ENCODE measurements at places on chromosomes 7 and 10.

- no peak for DNase-seq
Observed at GRCh38 chr10:99689461-99689860, 30.2 kb downstream of the ENTPD7 start.

DNA sequence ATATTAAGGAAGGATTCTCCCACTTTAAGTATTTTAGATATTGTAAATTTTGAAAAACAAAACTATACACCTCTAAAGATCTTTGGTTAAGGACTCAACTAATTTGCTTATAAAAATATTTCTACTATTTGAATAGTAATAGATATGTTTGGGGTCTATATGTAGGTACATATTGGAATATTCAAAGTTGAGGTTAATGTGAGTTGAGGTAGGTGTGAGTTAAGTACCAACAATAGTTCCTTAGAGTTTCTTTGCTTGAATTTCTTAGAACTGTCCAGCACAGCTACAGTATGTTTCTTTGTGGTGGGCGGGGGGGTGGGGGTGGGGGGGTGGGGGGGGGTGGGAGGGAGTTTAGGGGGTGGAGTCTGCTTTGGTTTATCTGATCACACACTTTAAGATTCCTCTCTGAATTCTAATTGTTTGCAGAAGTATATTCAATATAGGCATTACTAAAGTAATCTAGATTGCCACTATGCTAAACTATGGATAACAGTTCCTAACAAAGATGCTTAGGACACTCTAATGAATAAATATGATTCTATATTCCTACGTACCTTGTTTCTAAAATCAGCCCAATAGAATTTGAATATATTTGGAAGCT lies 2.1 kb downstream of the GRM3 start:
- no peak for DNase-seq

DNA sequence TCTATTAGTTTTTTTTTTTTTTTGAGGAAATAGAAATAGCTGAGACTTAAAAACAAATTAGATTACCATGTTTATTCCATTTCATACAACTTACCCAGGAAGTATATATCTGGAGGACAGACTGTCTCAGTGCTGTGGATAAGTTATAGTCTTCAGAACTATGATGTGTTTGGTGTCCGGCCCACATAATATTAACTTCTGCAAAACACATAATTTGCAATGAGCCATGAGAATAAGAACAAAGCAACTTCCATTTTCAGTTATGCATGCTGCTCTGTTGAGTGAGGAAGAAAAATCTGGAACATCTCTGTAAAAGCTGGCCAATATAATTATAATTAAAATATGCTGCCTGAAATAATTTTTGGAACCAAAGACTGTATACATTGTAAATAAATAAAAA lies 130.9 kb downstream of the AGMO start:
- no peak for DNase-seq

DNA sequence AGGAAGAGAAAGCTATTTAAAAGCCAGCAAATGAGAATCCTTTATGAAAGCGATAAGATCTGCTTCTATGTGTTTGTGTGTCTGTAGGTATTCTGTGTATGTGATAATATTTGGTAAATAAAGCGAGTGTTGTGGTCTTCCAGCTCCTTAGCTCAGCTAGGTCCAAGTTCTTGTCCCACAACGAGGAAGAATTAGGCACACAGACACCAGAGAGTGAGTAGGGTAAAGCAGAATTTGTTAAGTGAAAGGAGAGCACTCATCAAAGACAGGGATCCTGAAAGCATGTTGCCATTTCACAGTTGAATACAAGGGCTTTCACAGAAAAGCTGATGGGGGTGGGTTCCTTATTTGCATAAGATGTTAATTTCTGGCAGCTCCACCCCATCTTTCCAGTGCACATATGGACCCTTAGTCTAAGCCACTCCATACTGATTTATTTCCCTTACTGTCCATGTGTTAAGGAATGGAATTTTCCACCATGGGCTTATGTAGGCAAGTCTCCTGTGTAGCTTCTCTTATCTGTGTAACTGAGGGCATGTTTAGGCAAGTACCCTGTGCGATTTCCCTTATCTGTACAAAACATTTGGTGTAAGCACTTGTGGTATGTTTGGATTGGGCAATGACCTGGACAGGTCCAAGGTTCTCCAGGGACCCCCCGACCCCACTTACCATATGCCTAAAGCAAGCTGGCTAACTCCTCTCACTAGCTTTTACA lies 165.9 kb upstream of the VIPR2 start:
- no peak for DNase-seq

DNA sequence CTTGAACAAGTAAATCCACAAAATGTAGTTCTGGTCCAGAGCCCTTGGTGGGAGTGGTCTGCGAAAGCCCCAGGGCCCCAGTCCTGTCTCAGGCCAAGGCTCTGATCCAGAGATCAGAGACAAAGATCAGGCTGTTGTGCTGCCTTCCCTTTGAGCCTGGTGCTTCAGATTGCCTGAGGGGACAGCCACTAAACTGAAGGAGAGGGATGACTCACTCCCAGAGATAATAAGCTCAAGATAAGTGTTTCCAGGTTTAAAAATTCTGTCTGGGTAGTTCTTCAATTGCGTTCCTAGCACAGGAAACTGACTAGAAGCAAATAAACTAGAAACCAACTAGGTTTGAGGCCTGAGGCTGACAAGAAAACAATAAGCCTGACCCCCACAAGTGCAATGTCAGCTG lies 190.2 kb downstream of the RAMP3 start:
- DNase-seq = no peak

DNA sequence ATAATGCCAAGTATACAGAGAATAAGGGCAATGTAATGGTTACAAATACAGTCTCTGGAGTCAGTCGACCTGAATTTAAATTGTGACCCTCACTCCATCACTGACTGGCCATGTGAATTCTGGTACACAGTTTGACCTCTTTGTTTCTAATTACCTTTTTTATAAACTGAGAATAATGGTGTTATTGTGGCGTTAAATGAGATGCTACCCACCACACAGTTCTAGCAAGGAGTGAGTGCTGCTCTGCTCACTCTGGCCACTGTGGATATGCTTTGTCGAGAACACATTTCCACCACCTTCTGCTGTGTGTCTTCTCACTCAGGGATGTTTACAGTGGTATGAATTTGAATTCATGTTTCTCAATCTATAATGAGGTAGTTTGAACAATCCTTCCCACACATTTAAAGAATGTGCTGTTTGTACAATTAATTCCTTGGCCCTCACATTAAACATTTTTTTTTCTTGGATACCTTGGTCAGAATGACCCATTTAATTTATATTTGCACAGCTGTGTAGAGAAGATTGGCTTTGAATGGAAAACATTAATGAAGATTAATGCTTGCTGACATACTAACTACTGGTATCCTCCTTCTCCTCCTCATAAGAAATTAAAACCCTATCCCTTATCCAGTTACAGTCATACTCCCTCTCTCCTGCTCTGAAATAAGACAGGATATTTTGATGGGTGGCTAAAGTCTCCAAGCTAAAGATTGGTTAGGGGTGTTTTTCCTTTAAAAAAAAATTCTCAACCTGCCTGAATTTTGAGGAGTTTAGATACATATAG lies 42.4 kb downstream of the PLCE1 start:
- DNase-seq = no peak

- DNase-seq = no peak
Observed at GRCh38 chr10:34940436-34940835, 125.3 kb upstream of the PARD3 start.

- no peak for DNase-seq
Observed at GRCh38 chr10:28179006-28179742, 123.7 kb downstream of the MPP7 start.

GRCh38 chr10:86337121-86337601 lies 29.4 kb downstream of the GRID1 start:
- DNase-seq = no peak

DNA sequence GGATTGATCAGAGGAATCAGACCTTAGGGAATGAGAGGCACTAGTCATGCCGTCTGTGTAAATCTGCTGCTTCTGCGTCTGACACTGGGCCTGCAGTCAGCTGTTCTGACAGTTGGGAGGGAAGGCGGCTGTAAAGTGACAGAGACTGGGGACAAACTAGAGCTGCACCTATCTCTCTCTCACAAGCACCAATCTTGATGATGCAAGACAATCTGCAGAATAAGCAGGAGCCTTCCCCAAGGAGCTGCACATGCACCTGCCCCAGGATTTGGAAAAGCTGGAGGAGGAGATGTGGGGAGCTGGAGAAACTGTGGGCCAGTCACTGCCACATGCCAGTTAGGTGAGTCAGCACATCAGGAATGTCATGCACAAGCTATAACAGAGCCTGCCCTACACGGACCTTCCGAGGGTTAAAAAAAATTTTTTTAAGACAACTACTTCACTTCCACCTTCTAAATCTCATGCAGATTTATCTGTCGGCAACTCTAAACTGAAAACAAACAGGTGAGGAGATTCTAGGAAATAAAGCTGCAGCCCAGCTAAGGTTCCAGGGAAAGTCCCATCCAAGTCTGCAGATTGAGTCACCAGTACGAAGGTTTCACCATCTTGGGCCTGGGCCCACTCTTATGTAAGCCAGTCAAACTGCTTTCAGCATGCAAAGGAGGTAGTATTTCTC lies 39.2 kb downstream of the ENO4 start:
- DNase-seq = no peak

DNA sequence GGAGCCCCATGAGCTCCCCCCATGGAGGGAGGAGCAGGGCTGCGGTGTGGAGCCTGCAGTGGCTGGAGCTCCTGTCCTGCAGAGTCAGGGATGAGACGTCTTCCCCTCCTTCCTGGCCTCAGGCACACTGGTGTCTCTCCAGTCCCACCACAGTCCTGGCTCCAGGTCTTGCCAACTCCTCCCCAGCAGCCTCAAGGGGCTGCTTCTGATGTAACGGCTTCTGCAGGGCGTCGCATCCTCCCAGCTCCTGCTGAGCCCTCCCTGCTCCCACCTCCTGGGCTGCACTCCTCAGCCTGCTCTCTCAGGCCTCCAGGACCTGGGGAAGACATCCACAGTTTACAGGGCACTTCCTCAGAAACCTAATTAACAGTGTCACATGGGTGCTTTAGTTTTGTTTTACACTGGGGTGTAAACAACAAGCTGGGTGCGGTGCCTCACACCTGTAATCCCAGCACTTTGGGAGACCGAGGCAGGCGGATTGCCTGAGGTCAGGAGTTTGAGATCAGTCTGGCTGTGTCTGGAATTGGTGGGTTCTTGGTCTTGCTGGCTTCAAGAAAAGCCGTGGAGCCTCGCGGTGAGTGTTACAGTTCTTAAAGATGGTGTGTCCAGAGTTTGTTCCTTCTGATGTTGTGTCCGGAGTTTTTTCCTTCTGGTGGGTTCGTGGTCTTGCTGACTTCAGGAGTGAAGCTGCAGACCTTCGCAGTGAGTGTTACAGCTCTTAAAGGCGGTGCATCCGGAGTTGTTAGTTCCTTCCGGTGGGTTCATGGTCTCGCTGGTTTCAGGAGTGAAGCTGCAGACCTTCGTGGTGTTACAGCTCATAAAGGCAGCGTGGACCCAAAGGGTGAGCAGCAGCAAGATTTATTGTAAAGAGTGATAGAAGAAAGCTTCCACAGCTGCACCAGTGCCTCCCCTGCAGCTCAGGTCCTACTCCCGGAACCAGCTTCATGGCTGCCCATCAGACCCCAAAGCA lies 95.0 kb downstream of the PAXIP1 start:
- DNase-seq = no peak

DNA sequence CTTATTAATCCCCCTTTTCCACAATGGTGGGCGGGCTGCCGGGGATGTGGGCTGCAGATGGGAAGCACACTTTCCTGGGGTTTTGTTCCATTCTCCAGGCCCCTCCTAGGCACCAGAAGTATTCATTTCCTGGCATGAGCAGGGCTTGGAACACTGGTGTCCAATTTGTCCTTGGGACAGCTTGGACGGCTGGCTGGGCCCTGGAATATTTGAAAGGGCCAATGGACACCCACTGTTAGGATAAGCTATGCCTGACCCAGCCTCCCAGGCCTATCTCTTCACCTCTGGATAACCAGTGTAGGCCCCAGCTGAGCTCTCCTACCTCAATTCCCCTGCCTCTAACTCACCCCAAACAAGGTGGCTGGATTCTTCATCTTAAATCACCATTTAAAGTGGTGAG lies 354.9 kb downstream of the PTEN start:
- DNase-seq = no peak

DNA sequence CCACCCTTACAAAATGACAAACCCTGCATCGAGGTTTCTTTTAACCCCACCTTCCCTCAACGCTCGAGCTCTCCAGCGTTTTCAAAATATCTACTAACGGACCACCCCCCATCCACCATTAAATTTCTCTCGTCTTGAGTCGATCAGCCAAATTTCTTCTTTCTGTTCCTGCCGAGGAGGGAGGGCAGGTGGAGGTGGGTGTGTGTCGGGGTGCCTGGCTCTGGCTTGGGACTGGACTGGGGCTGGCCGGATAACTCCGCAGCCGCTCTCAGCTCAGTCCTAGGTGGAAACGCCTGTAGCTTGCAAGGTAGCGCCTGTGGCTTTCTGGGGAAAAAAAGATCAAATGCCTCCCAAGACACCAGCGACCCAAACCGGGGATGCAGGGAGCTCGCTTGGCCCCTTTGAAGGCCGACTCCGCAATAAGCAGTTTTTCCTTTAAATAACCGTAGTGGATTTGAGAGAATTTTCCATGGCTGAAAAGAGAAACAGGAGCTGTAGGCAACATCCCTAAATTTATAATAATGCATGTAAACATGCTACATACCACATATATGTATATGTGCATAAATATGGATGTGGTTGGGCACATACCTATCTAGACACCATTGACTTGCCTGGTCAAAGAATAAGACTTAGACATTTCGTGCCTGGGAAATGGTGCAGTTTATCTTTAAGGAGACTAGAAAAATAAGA lies 1.9 kb upstream of the TMEM178B start:
- DNase-seq = peak; percentile 28

DNA sequence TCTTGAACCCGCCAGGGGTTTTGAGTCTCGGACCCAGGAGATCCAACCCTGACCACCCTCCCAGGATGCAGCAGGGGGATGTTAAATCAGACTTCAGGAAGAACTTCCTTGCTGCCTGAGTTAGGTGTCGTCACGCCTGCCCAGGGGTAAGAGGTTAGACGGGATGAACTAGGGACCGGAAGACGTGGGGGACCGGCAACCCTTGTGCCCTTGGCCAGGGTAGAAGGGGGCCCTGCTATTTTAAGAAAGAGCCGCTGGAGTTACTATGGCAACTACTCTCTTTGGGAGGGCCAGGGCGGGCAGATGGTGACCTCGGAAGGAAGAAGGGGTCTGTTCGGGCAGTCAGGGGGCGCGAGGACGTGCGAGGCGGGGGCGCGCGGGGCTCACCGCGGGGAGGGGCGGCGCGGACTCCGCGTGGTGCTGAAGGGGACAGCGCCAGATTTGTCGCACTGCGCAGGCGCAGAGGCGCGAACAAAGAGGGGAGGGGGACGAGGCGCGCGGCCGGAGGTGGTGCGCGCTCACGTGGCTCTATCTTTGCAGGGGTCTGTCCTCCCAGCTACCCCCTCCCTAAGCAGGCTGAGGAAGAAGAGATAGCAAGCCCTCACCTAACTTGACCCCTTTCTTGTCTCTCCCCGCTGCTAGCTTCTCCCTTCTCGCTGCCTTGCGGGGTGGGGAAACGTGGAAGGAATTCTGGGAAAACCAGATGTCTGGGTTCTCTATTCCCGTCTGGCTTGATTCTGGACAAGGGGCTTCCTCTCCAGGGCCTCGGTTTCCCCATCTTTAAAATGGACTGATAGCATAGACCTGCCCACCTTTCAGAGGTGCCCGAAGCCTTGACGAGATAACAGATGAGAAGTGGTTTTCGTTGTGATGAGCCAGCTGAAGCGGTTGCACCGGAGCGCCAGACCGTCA lies 940 bp upstream of the PSD start:
- peak; percentile 85 for DNase-seq

- DNase-seq = no peak
Observed at GRCh38 chr7:151514461-151515275, 5.0 kb downstream of the RHEB start.

GRCh38 chr7:112873831-112874553 lies 83.8 kb upstream of the TMEM168 start:
- no peak for DNase-seq

GRCh38 chr10:119871881-119872609 lies 598 bp downstream of the MCMBP start:
- DNase-seq = peak; percentile 67
